ENCODE measurements at places on chromosomes 6 and 20. TPM values are rescaled to one million over a fixed set of nuclear protein-coding genes. Genes with fewer than 3 reads are reported as not detected.

Gene GPLD1
- total RNA-seq: 7.5 TPM

Gene IMPG1
- not detected for total RNA-seq

Gene THEMIS
- total RNA-seq: not detected

Gene SNAP25
- 0.13 TPM for total RNA-seq

DNA sequence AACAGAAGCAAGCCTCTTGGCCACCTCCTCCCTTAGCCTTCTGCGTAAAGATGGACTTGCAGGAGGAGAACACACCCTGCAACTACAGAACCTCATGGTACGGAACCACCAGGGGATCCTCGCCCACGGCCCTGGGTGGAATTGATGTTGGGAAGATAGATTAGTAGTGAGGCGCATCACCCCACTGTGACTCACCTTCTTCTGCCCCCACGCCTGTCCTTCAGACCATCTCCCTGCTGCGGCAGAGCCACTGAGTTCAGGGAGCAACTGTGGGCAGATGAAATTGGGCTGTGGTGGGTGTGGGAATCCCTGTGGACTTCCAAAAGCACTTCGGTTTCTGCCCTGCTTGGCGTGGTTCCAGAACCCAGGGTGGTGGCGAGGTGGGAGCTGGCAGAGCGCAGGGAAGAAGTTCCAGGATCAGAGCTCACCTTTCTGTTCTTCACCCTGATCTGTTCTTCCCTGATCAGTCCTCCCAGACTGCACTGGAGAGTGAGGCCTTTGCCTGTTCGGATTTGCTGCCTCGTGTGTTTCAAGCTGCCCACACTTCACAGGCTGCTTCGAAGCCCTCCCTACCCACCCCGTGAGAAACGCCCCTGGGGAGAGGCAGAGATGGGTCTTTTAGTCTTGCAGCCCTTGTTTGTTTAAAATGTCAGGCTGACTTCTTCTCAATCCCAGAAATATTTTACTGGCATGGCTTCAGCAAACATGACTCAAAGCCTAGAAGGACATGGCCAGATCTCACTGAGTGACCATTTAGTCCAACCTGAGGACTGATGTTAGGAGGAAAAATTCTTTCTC, 92.8 kb upstream of the MLN start:
- H3K4me1 ChIP-seq: no peaks in the 10 kb centered on the region
- DNase-seq: no peak
- H3K36me3 ChIP-seq: no peaks in the 10 kb centered on the region
- no peak overlapping the region for H3K27ac ChIP-seq
- H3K27me3 ChIP-seq: no peaks in the 10 kb centered on the region
- no peak overlapping the region for H3K4me3 ChIP-seq

DNA sequence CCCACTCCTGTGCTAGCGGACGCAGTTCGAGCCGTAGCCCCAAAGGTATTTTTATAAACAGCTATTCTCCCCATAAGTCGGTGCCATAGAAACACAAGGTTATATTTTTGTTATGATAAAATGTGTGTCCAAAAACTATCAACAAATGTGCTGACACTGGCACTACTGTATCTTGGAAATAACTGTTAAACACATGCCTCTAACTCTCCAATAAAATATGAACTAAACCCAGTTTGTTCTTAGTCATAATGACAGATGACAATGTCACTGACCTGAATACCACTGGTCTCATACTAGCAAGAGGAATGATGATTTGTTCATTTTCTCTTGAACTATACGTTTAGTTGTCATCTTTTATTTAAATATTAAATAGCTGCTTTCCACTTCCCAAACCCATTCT, 51.4 kb upstream of the NUP153 start:
- DNase-seq: no peak
- no peak overlapping the region for H3K4me3 ChIP-seq
- H3K27me3 ChIP-seq: no peaks in the 10 kb centered on the region
- no peak overlapping the region for H3K27ac ChIP-seq
- H3K36me3 ChIP-seq: peaks cover 8% of the 10 kb centered on the region

DNA sequence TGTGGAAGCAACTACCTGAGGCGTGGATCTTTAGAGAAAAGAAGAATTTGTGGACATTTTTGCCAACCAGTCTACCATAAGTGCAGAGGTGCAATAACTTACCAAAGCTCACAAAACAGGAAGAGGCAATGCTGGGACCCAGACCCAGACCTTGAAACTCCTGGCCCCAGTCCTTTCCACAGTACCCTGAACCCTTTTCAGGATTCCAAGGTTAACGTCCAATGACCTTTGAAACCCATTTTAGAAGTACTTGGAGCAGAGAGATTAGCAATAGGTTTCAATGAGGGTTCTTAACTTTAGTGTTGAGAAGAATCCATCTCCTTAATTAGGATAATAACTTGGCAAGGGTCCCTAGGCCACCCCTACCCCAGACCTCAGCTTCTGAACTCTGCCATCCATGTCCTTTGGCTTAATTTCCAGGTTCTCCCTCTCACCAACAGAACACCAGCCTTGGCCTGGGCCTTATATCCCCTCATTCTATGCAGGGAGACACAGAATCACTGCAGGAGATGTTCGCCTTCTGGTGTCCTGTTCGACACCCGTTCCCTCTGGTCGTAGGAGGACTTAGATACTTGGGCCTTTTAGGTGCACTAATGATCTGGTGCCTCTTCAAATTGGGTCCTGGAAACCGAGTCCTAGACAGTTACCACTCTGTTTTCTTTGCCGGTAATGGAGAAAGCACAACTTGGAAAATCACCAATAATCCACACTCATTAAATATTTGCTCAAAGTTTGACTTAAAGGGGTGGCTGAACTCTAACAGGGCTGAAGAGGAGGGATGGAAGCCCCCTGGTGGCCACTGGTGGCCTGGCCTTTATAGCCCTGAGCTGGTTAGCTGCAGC, 40.6 kb downstream of the ISM1 start:
- H3K27ac ChIP-seq: no peak overlapping the region
- H3K36me3 ChIP-seq: no peaks in the 10 kb centered on the region
- no peaks in the 10 kb centered on the region for H3K27me3 ChIP-seq
- no peaks in the 10 kb centered on the region for H3K4me1 ChIP-seq
- no peak overlapping the region for H3K4me3 ChIP-seq
